ENCODE measurements at places on chromosomes 12 and 14.

GRCh38 chr14:80942191-80942600, 658 bp upstream of the CEP128 start:
- no peak for DNase-seq

- DNase-seq: no peak
Observed at GRCh38 chr12:1533205-1533601, 61.2 kb downstream of the FBXL14 start.

DNA sequence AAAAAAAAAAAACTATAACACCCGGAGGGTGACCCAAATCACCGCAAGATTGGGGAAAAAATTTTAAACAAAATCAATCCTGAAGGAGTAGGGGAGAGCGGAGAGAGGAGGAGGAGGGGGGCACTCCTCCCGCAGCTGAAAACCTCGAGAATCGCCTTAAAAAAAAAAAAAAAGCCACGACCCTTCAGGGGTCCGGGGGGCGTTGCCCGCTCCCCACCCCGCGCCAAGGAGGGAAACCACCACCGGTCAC, 254 bp downstream of the GTF2A1 start:
- DNase-seq: no peak

DNA sequence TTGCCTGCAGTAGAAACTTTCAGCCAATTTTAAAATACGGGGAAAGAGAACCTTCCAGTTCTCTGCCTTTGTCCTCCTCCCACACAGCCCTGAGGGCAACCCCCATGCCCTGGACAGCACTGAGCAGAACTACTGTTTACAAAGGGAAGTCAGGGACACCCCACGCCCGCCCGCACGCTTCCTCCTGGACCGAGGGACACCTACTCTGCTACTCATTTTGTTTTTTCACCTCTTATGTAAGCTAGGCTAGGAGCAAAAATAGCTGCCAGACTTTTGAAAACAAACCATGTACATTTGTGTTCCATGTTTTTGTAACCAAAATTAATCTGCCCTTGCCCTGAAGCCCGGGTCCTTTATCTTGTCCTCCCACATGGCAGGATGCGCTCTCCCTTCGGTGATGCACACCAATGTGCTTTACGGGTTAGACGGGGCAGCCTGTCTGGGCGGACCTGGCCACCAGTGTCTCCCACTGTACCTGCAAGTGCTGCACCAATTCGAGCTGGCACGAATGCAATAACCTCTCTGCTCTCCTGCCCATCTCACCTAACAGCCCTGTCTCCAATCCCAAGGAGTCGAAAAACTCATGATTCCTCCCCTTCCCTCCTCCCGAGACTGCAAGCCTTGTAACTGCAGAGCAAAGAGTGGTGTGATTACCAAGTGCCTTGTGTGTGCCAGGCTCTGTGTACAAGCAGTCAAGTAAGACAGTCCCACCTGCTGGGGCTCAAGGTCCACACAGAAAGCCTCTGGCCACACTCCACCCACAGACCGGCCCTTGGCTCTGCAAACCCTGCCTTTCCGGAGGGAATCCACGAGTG, 85.2 kb downstream of the CCDC88C start:
- no peak for DNase-seq

DNA sequence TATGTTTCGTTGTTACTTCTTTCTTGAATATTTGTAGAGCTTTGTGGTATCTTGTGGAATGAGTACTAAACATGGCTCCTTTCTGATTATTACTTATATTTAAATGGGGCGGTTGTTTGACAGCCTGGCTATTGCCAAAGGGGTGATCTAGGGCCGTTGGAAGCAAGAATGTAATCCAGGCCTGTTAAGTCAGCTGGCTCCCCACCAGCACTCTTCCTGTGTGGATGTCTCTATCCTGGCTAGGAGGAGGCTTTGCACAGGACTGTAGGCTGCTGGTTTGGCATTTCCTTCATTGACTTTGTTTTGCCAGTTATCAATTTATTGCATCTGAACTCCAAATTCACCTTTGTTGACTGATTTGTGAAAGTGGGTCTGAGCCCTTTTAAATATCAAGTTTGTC, 5.6 kb downstream of the FAM234B start:
- no peak for DNase-seq

- no peak for DNase-seq
Observed at GRCh38 chr12:27515671-27516070, 8.3 kb upstream of the PPFIBP1 start.

- no peak for DNase-seq
Observed at GRCh38 chr12:8048906-8049305, 16.4 kb downstream of the FOXJ2 start.

DNA sequence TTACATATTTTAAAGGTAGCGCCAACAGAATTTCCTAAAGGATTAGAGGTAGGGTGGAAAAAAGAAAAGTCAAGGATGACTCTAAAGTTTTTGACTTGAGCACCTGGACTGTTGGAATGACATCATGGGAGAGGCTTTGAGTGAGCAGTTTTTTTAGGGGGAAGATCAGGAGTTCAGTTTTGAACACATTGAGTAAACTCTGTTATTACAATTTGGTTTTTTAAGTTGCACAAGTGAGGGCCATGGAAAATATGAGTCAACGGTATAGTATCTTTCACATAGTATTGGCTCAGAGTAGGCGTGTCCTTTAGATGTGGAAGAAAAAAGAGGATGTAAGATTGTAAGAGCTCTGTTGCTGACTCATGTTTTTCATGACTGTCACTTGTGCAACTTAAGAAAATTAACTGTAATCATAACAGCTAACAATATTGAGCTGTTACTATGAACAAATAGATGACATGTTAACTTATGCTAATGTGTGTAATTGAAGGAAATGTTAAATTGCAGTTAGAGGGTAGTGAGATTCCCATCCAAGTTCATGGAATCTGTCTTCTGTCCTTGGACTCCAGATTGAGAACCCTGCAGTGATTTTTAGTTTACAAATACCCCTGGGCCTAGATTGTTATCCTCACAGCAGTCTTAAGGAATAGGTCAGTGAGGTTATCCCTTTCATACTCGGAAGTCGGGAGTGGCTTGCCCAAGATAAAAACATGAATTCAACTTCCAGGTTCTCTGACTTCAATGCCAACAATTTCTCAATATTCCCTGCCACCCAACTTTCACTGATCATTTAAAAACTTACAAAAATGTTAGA, 48.2 kb upstream of the ATP2B1 start:
- peak; percentile 98 for DNase-seq

GRCh38 chr12:11731455-11731854, 82.0 kb downstream of the ETV6 start:
- no peak for DNase-seq

DNA sequence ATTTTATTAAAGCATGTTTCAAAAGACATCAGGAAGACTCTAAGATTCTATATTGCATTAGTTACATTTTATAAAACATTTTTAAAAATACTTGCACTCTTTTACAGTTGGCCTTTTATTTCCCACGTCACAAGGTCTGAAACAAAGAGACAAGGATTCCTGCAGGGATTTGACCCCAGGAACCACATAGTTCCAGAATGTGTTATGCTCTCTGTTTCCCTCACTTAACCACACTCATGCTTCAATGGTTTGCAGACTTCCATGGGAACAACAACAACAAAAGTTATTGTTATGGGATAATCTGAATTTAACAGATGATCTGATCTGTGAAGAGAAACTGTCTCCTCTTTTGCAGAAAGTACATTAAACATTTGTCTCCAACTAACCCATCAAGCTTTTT, 104.3 kb upstream of the PPFIA2 start:
- DNase-seq: peak; percentile 47

- no peak for DNase-seq
Observed at GRCh38 chr12:19239616-19240234, 110.2 kb downstream of the PLEKHA5 start.

- no peak for DNase-seq
Observed at GRCh38 chr12:130632642-130633041, 83.5 kb downstream of the RIMBP2 start.

- no peak for DNase-seq
Observed at GRCh38 chr12:88291498-88292131, 149.5 kb downstream of the TMTC3 start.

GRCh38 chr12:6777386-6777785, 5.1 kb downstream of the LAG3 start:
- DNase-seq: no peak
